Neural crest cell (in vitro differentiated cells): ENCODE measurements at places on chromosomes 6 and 20. TPM values are rescaled to one million over a fixed set of nuclear protein-coding genes. Genes with fewer than 3 reads are reported as not detected.

The CAP2 gene
- total RNA-seq: 21.8 and 24.3 TPM in 2 replicates

The MUC21 gene
- not detected in 2 replicates for total RNA-seq

The HRH3 gene
- total RNA-seq: 0.75 and 0.86 TPM in 2 replicates

The MLN gene
- not detected in 2 replicates for total RNA-seq

The LST1 gene
- not detected in 2 replicates for total RNA-seq

- H3K27ac ChIP-seq: peak overlapping the region; percentile 79
- no peaks in the 10 kb centered on the region for H3K27me3 ChIP-seq
- no peak for DNase-seq
- peak overlapping the region; percentile 71 for H3K4me3 ChIP-seq
Observed at GRCh38 chr6:21186479-21187055, 407.0 kb upstream of the SOX4 start.

- H3K4me3 ChIP-seq: no peak overlapping the region
- no peaks in the 10 kb centered on the region for H3K27me3 ChIP-seq
- H3K36me3 ChIP-seq: peaks cover 23% of the 10 kb centered on the region
- H3K27ac ChIP-seq: no peak overlapping the region
- DNase-seq: no peak
Observed at GRCh38 chr6:139037490-139037889, 8.9 kb downstream of the ABRACL start.
